ENCODE measurements at places on chromosomes 13 and 19. TPM values are rescaled to one million over a fixed set of nuclear protein-coding genes. Genes with fewer than 3 reads are reported as not detected.
A peak's percentile ranks its signal among the peaks of the same experiment; 100 is the strongest.

Gene EID2
- 18.4 TPM for total RNA-seq

Gene JAK3
- 11.0 TPM for total RNA-seq

Gene ENOX1
- total RNA-seq: 1.0 TPM

Gene ZNF99
- not detected for total RNA-seq

Gene FXYD5
- total RNA-seq: 153 TPM

Gene UHRF1
- 1.5 TPM for total RNA-seq

Gene KIR2DL4
- total RNA-seq: 0.26 TPM

Gene TTYH1
- total RNA-seq: not detected

Gene PDE4A
- 24.6 TPM for total RNA-seq

Gene SERP2
- 0.89 TPM for total RNA-seq

Gene CTXN1
- 28.3 TPM for total RNA-seq

- no peak overlapping the region for H3K4me3 ChIP-seq
- no peak for DNase-seq
- no peaks in the 10 kb centered on the region for H3K36me3 ChIP-seq
- H3K4me1 ChIP-seq: peaks cover 7% of the 10 kb centered on the region
These were observed 12.7 kb downstream of the PRKCG start for GRCh38 chr19:53894707-53895106.

DNA sequence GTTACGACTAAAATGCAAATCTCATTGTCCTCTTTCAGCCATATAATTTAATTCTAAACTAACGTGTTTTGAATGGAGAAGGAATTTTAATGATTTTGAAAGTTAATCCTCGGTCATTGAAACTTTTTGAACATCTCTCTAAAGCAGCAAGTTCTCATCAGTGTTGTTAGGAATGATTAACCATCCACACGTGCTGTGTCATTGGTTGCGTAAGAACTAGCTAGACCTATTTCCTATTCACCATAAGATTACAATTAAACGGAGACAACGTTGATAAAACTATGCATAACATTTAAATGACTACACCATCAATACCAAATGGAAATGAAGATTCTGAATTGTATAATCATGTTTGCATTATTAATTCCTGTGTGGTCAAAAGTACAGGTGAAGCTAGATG, 155.6 kb upstream of the IRS2 start:
- no peak for DNase-seq
- no peaks in the 10 kb centered on the region for H3K27me3 ChIP-seq
- no peaks in the 10 kb centered on the region for H3K4me1 ChIP-seq
- no peak overlapping the region for H3K27ac ChIP-seq

DNA sequence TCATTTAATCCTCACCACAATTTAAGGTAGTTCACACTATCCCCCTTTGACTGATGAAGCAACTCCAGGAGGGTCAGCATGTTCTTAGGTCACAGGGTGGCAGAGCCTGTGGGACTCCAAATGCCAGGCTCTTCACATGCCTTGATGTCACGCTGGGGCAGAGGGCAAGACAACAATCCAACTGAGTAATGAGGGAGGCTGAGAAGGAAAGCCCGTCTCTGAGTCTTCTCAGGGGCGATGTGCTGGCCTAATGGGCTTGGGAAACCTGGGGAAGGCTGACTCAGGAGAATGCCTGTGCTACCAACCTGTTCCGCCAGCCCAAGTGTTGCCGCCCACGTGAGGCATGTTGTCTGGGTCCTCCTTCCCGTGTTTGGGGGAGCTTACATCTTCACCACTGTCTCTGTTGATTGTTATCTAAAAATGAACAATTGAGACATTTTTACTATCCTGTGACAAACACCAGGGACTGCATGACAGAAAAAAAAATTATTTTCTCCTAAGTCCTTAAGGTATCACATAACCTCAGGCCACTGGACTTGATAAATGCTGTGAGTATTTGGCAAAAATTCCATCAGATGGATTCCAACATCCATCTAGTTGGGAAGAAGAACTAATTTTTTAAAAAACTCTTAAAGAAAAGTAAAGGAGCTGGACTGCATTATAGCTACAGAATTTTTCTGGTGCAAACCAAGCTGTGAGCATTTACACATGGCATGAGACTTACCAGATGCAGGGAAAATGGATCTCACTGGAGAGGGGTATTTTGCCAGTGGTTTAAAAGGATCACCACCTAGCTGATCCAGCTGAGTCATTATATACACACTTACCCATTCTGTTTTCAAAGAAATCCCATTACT, 157.5 kb downstream of the RGCC start:
- H3K27ac ChIP-seq: peak overlapping the region; percentile 76
- H3K36me3 ChIP-seq: no peaks in the 10 kb centered on the region
- peak; percentile 17 for DNase-seq
- no peaks in the 10 kb centered on the region for H3K27me3 ChIP-seq

GRCh38 chr13:94656176-94656575, 54.5 kb downstream of the GPR180 start:
- no peaks in the 10 kb centered on the region for H3K27me3 ChIP-seq
- no peak overlapping the region for H3K4me3 ChIP-seq
- no peak overlapping the region for H3K27ac ChIP-seq

DNA sequence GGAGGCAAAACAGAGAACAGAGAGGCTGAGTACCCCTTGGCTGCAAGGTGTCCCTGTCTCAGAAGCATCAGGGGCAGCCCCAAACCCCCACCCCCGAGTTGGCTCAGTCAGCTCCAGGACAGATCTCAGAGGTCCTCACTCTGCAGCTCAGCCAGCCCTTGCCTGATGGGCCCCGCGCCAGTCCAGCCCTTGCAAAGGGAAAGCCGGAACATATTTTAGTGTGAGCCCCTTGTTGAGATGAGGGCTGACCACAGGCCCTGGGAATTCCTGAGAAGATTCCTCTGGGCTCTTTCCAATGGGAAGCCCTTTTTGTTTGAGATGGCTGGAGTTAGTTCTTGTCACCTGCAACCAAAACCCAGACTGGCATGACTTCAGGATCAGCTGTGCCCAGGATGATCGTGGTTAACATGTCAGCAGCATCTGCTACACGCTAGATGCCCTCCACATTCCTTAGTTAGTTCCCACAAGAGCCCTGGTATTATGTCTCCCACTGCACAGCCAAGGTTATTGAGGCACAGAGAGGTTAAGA, 33.9 kb upstream of the CCNE1 start:
- H3K27me3 ChIP-seq: no peaks in the 10 kb centered on the region
- H3K27ac ChIP-seq: no peak overlapping the region
- no peaks in the 10 kb centered on the region for H3K4me1 ChIP-seq
- DNase-seq: no peak
- no peak overlapping the region for H3K4me3 ChIP-seq
- no peaks in the 10 kb centered on the region for H3K36me3 ChIP-seq

- no peaks in the 10 kb centered on the region for H3K36me3 ChIP-seq
- H3K27ac ChIP-seq: no peak overlapping the region
- no peaks in the 10 kb centered on the region for H3K4me1 ChIP-seq
- no peak overlapping the region for H3K4me3 ChIP-seq
- DNase-seq: peak; percentile 20
These were observed 140.4 kb downstream of the TEX29 start for GRCh38 chr13:111460548-111461444.

DNA sequence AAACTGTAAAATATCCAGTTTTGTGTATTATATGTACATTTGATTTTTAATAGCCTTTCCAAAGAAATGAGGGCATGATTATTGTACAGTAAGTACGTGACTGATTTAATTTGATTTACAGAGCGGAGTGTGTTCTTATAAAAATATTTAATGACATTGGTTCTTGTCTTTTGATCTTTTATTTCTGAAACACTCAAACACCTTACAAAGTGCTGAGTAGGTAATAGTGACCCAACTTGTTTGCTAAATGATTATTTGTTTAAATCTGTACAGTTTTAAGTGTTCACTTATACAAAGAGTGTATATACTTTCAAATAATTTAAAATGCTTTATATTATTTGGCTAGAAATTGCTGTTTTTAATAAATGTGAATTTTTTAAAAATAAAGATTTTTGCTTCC, 71.5 kb downstream of the COG3 start:
- H3K4me1 ChIP-seq: no peaks in the 10 kb centered on the region
- peaks cover 38% of the 10 kb centered on the region for H3K36me3 ChIP-seq
- no peak overlapping the region for H3K4me3 ChIP-seq
- no peak overlapping the region for H3K27ac ChIP-seq

- DNase-seq: no peak
- H3K36me3 ChIP-seq: no peaks in the 10 kb centered on the region
- H3K27ac ChIP-seq: peak overlapping the region; percentile 75
- no peak overlapping the region for H3K4me3 ChIP-seq
- peaks cover 24% of the 10 kb centered on the region for H3K4me1 ChIP-seq
These were observed 39.7 kb downstream of the RCBTB2 start for GRCh38 chr13:48493066-48493765.

DNA sequence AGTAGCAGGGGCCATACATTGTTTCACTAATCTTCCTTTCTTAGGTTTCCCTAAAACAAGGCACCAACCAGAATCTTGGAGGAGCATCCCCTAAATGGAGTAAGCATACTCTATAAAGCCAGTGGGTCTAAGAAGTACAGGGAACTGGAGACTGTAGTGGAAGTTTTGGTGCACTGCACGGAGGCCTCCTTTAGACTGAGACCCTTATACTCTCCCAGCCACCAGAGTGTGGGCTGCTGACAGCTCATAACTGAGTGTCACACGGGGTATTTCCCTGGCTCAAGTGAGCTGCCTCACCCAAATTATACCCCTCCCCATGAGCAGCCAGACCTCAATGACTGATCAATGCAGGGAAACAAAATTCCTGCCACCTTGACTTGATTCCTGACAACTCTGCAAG, 349.5 kb downstream of the NDFIP2 start:
- no peak overlapping the region for H3K4me3 ChIP-seq
- H3K36me3 ChIP-seq: no peaks in the 10 kb centered on the region
- no peak overlapping the region for H3K27ac ChIP-seq

DNA sequence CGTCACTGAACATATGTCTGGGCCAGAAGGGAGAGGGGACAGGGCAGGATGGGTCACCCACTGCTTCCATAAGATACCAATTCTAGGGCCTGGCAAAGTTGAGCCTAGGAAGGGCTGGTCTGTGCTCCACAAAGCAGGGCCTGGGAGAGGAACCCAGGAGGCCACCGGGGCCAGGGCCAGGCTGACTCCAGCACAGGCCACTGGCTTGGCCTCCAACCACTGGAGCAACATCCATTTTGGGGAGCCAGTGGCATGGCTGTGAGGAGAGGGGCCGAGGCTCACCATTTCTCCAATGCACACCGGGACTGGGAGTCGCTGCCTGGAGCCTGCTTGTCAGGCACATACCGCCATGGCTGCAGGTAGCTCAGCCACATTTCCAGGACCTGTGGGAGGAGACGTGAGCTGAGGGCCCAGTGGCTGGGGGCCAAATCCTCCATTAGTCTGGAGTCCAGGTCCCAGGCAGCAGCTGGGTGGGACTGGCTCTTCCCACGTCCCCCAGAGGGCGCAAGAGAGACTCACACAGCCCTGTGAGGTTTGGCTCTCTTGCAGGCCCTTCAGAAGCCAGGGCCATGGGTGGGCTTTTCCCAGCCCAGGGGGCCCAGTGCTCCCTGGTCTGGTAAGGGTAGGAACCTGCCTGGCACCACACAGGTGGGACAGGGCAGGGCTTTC, 27.7 kb downstream of the TUBA3C start:
- no peaks in the 10 kb centered on the region for H3K27me3 ChIP-seq
- H3K4me1 ChIP-seq: peaks cover 15% of the 10 kb centered on the region
- DNase-seq: peak; percentile 37
- H3K4me3 ChIP-seq: no peak overlapping the region
- H3K36me3 ChIP-seq: no peaks in the 10 kb centered on the region

GRCh38 chr19:33296488-33296971, 5.8 kb downstream of the CEBPA start:
- H3K36me3 ChIP-seq: no peaks in the 10 kb centered on the region
- no peak overlapping the region for H3K27ac ChIP-seq
- no peak overlapping the region for H3K4me3 ChIP-seq
- no peak for DNase-seq
- no peaks in the 10 kb centered on the region for H3K27me3 ChIP-seq

DNA sequence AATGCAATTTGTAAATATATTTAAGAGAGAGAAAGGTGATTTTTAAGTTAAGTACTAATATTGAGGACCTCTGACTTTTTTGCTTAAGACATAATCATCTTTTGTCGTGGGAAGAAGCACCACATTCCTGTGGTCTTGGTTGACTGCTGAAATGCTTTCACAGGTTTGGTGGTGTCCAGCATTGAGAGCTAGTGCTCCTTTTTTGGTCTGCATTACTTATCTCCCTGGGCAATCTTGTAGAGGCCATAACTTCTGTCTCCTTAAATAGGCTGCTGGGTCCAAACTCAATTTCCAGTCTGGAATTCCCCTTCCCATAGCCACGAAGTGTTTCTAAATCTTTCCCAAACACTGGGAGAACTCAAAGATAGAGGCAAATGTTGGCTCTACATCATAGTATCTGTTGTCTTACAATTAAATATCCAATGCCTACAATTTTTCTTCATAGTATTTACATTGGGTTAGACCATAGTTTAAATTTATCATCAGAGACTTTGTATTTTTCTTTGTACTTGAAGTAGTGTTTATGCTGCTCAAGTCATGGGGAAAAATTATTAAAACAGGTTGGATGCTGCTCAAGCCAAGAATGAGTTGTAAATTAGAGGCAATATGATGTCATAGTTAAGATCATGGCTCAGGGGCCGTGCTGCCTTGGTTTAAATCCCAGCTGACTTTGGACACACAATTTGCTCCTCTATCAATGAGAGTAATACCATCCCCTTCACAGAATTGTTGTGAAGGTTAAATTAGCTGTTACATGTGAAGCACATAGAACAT, 105.6 kb downstream of the POSTN start:
- DNase-seq: no peak
- H3K4me3 ChIP-seq: no peak overlapping the region
- H3K27me3 ChIP-seq: no peaks in the 10 kb centered on the region
- H3K36me3 ChIP-seq: no peaks in the 10 kb centered on the region
- no peak overlapping the region for H3K27ac ChIP-seq

- H3K4me3 ChIP-seq: no peak overlapping the region
- H3K27me3 ChIP-seq: no peaks in the 10 kb centered on the region
- DNase-seq: no peak
- H3K36me3 ChIP-seq: no peaks in the 10 kb centered on the region
These were observed 1034.9 kb downstream of the PCDH9 start for GRCh38 chr13:66195238-66195637.

DNA sequence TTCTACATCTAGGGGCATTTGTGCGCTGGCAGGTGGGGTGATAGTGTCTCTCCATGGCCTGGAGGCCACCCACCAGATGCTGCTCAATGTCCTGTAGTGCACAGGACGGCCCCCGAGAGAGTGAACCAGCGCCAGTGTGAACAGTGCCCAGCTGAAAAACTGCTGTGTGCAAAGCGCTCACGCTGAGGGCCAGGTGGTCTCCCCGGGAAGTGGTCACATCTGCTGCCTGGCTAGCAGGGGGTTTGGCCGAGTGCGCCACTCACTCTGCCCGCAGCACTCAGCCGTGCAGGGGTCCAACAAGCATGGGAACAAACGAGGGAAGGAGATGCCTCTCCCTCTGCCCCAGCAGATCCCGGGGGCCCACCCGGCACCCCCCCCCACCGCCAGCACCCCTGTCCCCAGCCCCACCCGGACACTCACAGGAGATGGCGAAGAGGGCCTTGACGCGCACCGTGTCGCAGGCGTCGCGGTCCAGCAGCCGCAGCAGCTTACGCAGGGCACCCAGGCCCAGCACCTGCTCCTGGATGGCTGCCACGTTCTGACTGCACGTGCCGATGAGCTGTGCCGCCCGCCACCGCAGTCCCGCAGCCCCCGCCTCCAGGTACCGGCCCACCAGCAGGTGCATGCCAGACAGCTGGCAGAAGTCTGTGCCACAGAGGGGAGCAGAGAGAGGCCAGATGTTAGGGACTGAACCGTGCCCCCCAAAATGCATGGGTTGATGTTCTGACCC, 5.8 kb downstream of the HSPBP1 start:
- DNase-seq: no peak
- H3K4me3 ChIP-seq: no peak overlapping the region
- peaks cover 65% of the 10 kb centered on the region for H3K36me3 ChIP-seq
- no peak overlapping the region for H3K27ac ChIP-seq
- H3K4me1 ChIP-seq: peaks cover under 1% of the 10 kb centered on the region
